ENCODE measurements at places on chromosomes 3 and 15.

DNA sequence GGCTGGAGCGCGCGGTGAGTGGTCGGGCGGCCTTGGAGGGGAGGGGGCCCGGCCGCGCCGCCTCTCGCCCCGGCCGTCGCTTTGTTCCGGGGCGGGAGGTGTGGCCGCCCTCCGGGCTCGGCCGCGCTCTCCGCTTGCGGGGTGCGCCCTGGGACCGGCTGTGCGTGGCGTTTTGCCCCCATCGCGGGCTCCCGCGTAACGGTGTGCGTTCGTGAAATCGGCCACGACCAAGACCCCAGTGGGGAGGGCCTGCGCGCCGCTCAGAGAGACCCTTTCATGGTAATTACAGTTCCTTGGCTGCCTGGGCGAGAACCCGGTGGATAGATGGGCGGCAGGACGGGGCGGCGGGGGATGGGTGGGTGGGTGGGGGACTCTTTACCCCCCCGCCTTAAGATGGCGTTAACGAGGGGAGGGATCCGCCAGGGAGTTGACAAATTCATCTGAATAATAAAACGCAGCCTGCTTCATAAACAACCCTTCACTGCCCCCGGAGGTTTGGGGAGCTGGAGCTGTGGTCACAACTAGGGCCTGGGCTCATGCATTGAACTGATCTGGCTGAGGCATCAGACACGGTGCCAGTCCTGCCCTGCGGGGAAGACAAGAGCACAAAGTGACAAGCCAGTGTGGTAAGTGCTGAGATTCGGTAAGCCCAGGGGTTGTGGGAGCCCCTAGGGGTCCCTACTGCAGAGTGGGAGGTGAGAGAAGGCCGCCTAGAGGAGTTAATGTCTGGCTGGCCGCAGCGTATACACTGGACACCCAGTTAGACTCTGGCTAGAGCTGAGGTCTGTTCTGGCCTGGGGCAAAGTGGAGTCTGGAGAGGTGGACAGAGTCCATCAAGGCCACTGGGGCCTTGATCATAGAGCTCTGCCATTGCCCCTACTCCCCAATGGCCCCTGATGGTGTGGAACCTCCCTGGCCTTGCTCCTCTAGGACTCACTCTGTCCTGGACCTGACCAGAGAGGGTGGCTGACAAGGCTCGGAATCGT lies 668 bp downstream of the MRAS start:
- no peak for DNase-seq

- no peak for DNase-seq
These were observed 261.3 kb upstream of the NR2E3 start for GRCh38 chr15:71549091-71549490.

- no peak for DNase-seq
These were observed 13.6 kb downstream of the ZBTB47 start for GRCh38 chr3:42667096-42667522.

DNA sequence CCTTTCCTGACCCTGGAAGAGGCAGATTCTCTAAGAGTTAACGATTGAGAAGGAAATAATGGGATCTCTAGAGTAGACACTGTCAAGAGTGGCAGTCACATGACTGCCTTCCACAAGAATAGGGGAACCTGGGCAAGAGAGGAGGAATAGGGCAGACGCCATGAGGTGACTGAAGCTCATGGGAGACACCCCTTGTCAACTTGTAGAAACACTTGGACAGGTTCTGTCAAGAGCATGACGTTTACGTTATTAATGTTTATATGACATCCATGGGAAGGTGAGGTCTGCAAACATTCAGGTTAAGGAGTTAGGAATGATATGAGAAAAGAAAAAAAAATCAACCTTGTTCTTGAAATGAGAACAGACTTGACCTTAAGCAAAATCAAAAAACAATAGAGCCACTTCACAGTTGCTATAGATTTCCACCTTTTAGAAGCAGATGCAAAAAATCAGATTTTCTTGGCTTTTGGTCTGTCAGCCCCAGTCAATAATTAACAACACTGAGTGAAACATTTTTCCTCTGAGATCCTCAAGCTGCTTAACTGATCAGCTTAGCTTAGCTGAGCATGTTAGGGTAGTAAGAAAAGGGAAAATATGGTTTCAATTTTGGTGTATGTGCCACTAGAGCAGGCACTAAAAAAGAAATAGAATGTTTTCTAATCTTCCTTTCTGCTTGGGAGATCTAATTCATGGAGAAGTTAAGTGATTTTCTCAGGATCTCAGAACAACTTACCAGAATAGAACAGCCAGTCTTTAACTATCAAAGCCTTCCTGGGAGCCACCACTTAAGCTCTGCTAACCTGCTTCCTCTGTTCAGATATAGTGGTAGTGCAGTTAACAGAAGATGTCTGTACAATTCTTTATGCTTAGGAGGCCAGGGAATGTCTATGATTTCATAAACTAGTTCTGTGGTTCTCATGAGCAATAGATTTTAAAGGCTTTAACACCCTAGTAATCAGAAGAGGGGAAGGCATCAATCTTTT lies 116.9 kb downstream of the B3GALNT1 start:
- no peak for DNase-seq

DNA sequence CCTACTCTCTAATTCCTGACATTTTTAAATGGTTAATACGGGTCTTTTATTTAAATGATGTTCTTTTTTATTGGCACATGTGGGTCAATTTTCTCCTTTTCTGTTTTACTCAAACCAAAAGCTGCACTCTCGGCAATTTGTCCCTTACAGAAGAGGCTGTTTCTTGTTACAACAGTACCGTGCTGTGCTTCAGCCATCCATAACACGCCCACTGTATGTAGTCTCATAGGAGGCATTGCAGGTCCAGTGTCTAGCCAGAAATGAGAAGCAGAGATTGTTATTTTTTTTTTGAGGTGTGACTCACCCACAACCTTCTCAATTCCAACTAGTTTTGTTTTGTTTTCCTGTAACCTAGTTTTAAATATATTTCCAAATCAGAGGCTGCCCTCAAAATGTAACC lies 164.6 kb downstream of the GMNC start:
- DNase-seq: no peak

DNA sequence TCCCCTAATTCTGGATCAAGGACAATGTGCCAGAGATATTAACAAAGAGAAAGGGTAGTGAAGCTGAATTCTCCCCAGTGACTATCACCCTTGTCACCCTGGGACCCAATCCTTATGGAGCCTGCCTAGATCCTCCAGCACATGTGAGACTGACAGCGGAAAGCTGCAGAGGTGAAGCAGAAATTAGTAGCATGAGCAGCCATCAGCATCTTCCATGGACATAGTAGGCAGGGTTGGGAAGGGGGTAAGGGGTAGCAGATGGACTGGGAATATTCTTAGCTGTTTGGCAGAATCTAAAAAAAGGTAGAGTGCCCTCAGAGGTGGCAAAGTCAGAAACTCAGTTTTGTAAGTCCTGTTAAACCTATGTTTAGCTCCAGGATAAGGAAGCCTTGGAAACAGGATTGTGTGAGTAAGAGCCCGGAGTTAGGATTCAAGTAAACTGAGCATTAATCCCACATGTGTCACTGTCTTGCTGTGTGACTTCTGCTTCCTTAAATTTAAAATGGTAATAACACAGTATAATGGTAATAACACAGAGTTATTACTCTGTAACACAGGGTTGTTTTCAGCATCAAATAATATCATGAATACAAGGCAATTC lies 14.5 kb downstream of the GOLIM4 start:
- no peak for DNase-seq

GRCh38 chr3:129503471-129504291 lies 24.8 kb upstream of the RHO start:
- no peak for DNase-seq

DNA sequence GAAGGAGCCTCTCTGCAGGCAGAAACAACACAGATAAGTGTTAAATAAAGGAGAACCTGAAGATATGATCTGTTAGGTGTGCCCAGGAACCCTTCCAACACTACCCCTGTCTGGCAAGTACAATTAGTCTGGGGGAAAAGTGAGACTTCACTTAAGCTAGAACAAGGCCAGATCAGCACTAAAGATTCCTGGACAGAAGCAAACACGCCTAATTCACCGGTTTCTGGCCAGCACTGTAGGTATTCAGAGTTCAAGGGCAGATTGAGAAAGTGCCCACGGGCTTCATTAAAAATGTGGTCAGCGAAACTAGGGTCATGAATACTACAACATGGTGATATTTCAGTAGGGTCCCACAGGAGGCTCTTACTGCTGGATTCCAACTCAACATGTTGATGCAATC lies 28.6 kb upstream of the OR5K1 start:
- no peak for DNase-seq

GRCh38 chr15:71051539-71051938 lies 63.7 kb upstream of the THSD4 start:
- DNase-seq: no peak

DNA sequence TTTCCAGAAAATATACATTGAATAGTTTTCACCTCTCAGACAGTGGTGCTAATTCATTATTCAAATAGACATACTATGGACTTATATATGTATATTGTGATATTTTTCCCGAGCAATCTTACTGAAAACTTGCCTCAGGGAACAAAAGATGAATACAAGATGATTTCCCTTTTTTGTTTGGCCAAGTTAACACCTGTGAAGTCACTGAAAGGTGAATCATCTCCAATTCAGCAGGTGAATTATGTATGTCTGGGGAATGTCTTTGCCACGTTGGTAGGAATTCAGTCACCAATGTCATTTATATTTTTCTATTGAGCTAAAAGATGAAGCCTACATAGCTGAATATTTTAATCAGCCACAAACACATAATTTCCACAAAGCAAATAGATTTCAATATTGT lies 88.2 kb downstream of the GPR156 start:
- no peak for DNase-seq

GRCh38 chr15:65312400-65312916 lies 8.0 kb downstream of the RNU5B-1 start:
- DNase-seq: no peak

- no peak for DNase-seq
These were observed 400.0 kb upstream of the C2CD4B start for GRCh38 chr15:62564886-62565633.

GRCh38 chr15:101307048-101307896 lies 12.2 kb upstream of the SNRPA1 start:
- no peak for DNase-seq

DNA sequence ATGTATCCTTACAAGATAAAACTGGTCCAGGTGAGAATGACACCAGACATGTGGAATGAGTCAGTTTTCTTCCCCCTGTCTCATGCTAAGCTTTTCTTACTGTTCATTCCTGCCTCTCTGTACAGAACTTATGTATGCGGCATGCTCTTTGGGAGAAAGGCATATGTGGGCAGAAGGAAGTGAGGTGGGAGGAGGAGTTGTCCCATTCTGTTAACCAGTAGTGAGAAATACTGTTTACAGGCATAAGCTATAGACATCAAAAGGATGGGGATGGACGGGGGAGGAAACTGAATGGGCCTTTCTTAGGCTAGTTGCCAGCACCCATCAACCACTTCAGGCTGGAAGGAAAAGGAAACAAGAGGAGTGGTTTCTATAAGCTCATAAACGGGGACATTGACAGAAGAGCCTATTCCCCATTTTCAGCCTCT lies 143.6 kb upstream of the BHLHE40 start:
- peak; percentile 88 for DNase-seq

DNA sequence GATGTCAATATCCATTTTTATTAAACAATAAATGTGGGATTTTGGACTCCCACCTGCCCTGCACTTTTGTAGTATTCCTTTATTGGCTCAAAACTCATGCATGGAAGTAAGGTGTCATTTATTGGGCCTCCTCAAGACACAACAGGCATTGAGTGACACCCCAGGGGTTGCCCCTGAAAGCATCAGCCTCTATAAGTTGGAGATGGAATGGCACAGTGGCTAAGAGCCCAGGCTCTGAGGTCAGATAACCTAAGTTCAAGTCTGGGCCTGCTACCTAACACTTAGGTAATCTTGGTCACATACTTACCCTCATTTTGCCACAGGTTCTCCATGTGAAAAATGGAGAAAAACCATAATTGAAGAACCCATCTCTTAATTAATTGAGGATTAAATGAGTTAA lies 4.6 kb downstream of the CAPN3 start:
- DNase-seq: no peak

DNA sequence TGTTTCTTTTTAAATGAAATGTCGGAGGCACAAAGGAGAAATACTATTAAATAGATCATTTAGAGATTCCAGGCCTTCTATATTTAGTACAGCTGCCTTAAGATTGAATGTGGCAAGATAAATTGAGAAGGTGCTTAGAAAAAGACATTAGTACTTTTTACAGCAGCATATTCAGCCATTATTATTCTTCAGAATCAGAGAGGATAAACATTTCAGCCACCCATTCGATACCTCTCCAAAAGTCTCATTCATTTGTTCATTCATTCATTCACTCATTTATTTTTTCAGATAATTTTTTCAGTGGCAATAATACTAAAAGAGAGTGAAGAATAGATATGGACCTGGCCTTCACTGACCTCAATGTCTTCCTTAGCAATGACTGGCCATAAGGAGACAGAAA lies 347.0 kb downstream of the GRM7 start:
- no peak for DNase-seq

GRCh38 chr3:138186803-138187295 lies 252 bp upstream of the ARMC8 start:
- DNase-seq: peak; percentile 74

- DNase-seq: peak; percentile 52
These were observed at the start of gene CLDN1 for GRCh38 chr3:190321789-190322603. Gene CLDN1 (minus strand): TSS chr3:190322446. CDS start chr3:190322206, 240 bp downstream.

- DNase-seq: peak; percentile 89
These were observed 46.8 kb upstream of the RORA start for GRCh38 chr15:61275901-61276300.

- DNase-seq: no peak
These were observed 2.5 kb upstream of the TBC1D21 start for GRCh38 chr15:73870700-73871408.

DNA sequence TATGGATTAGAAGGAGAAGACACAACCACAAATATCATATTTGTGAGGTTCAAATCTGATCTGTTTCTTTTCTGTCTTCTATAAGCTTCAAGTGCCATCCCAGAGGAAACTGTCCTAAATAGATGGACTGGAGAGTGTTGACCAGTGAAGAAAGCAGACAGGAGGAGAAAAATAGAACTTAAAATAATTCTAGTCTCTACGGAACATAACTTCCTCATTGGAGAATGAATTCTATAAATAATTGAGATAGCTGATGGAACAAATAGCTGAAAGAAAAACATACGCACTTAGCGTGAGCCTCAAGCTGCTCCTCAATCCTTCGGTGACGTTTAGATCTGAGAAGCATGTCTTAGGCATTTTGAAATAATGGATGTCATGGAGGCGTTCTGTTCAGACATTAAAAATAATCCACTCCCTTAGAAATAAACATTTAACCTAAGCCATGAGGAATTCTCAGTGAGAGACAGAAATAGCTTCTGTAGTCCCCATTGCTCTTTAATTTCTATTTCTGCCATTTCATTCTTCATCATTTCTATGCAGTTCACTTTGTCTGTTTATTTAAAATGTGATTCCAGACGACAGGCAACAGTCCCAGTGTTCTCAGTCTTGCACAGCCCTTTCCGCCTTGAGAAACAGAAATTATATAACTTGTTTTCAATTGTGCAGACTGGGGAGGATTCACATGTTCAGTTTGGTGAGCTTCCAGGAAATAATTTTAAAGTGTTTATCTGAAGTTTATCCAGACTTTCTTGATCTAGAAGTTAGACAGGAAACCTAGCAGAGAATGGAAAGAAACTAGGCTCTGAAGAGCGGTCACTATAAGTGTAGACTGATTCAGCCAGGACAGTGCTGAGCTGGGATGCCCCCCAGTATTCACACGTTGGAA lies 97.3 kb downstream of the NR1D2 start:
- DNase-seq: no peak
